ENCODE measurements at places on chromosomes 2 and 18. TPM values are rescaled to one million over a fixed set of nuclear protein-coding genes. Genes with fewer than 3 reads are reported as not detected.

The KANSL1L gene
- 9.6 TPM for total RNA-seq

The AQP12B gene
- not detected for total RNA-seq

The ARHGAP28 gene
- not detected for total RNA-seq

DNA sequence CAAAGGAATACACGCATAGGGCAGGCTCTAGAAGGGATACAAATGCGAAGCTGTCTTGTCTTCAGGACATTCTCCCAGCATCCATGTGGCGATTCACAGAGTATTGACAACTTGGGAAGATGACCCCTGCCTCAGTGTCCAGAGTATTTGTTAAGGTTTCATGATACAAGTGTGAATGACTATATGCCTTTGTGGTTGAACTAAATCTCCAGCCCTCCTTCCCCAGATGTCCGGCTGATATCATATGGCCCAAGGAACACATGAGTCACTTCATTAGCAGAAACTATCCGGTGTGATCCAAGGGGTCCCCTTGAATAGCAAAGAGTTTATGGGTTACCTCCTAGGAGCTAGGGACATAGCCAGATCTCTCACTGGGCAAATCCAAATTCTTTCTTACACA, 151.0 kb downstream of the INSIG2 start:
- no peak for DNase-seq

GRCh38 chr2:100067784-100068183, 74.6 kb downstream of the AFF3 start:
- no peak for DNase-seq

- no peak for DNase-seq
Observed at GRCh38 chr2:225740086-225740485, 340.6 kb downstream of the NYAP2 start.

GRCh38 chr2:220127311-220127710, 499.9 kb downstream of the SLC4A3 start:
- no peak for DNase-seq

- no peak for DNase-seq
Observed at GRCh38 chr2:227368574-227368973, 10.5 kb downstream of the TM4SF20 start.

- DNase-seq, result no peak
Observed at GRCh38 chr2:205053827-205054410, 508.6 kb downstream of the PARD3B start.

GRCh38 chr2:196516564-196516963, 123.0 kb upstream of the CCDC150 start:
- no peak for DNase-seq

DNA sequence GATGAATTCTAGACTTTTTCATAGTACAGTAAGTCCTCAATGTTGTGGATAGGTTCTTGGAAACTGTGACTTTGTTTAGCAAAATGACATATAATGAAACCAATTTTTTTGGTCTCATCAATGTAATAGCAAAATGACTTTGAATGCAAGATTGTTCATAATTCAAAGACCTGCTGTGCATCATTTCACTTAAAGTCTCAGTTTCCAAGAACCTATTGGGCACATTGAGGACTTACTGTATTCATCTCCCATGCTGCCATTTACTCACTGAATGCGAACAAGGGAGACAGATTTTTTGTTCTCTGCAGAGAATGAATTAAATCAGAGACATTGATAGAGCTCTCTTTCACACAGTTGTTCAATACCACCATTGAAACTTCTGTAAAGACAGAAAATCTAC, 153.6 kb downstream of the TRABD2A start:
- no peak for DNase-seq

All from activated naive CD4-positive, alpha-beta T cell treated with anti-CD3 and anti-CD28 coated beads, Interleukin-2, amount 50 U/mL, for 72 hours (primary cell).